C1 segment of cervical spinal cord (tissue), 14 donors: ENCODE measurements at places on chromosomes 12 and 14.
A peak's percentile ranks its signal among the peaks of the same experiment; 100 is the strongest.

DNA sequence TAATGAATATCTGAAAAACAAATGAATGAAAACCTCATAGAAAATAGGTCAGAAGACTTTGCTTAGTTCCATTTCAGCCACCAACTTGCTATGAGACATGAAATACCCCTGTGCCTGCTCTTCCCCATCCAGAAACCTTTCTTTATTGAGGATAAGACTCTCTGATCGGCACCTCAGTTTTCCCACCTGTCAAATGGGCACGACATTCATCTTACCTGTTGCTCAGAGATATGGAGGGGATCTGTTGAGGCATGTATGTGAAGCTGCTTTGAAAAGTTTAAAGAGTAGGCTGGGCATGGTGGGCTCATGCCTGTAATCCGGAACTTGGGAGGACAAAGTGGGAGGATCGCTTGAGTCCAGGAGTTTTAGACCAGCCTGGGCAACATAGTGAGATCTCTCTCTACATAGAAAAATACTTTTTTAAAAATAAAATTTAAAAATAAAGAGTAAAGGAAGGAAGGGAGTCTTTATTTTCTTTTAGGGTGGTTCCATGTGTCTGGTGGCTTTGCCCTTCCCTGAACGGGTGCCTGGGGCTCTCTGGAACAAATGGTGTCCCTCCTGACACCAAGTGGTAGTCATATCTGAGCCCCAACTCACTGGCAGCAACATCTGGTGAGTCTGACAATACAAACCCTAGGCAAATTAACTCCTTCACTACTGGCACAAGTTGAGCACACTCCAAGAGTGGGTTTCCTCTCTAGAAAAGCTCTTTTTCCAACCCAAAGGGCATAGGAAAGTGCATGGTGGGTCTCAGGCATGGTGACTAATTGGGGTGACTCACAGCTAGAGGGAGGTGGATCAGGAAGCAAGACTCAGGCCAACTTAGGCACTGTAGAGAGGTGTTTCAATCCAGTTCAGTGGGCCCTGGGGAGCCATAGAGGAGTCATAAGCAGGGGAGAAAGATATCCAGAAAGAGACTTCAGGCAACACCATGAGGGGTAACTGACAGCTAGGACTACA is 42.1 kb downstream of the MAP1LC3B2 start:
- no peak for DNase-seq

GRCh38 chr12:127984386-127985055 is 282.4 kb upstream of the TMEM132C start:
- no peak for DNase-seq

DNA sequence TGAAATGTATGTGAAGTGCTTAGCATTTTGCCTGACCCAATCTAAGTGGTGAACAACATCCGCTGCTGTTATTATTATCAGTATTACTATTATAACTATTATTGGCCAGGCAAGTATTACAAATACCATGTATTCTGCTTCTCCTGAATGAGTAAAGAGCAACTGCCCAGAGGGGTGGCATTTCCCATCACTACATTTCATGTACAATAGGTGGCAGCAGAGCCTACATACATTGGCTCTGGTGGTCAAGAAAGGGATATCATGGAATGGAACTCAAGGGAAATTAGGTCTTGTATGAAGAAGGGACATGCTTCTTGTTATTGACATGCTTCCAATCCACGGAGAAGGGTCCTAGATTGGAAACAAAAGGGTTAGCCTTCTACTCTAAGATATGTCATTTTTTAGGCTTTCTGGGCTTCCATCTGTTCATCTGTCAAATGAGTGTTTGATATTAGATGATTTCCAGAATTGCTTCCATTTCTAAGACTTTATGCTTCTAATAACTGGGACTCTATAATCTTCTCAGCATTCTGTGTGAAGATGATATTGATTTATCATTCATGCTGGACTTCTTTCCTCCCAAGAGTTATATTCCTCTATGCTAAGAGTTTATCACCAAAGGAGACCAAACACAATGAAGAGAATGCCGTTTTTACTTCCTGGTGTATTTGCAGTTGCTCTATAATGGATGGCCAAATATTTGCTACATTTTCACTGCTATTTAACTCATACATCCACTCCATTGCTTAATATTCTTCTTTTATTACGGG is 239.1 kb downstream of the SSPN start:
- DNase-seq, result no peak

DNA sequence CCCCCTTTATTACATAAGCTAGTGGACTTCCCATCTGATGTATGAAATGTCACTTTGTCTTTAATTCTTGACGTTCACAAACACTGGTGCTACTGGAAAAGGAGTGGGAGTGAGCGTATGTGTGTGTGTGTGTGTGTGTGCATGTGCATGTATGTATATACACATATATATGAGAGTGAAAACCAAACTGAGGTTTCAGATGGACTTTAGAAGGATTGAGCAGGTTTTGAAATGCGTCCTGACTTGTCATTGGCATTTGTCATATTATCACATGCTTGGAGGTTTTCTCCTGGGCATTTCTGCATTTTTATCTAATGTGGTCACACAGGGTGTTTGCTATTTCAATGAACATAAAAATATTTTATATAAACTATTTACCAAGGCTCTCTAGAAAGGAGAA is 1085.9 kb downstream of the BCL11B start:
- DNase-seq, result no peak

DNA sequence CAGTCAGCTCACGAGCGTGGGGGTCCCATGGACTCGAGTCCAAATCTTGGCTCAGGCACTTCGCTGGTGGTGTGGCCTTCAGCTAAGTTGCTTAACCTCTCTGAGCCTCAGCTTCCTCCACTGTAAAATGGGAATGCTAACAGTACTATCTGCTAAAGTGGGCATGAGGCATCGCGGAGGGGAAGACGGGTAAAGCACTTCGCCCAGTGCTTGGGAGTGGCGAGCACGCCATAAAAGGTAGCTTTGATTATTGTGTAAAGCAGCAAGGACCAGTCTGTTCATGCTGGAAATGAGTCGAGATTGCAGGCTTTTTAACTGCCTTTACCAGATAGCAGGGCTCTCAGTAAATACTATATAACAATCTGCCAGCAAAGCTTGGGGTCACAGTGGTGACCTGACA is 24.5 kb downstream of the HRK start:
- no peak for DNase-seq

DNA sequence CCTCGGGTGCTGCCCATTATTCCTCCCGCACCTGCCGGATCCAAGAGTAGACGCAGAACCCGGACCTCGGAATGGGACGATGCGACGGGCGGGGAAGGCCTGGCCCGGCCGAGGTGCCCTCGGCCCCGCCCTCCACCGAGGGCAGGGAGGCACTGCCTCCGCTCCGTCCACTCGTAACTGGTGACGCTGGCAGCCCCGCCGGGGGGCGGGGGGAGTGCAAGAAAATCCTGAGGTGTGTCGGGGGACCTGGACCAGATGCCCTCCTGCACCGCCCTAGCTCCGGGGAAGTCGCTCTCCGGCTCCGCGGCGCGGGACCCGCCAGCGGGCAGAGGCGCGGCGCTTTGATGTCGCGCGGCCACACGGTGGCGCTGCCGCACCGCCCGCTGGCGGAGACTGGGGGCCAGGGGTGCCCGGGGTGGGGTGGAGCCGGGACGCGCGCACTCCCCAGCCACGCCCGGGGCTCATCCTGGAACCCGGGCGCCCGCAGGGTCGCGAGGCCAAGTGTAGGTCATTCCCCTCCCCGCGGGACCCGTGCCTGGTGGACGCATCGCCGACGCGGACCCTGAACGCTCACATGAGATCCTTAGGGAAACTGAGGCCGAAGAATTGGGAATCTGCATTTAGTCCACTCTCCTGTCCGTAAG is 202.8 kb downstream of the TTC8 start:
- DNase-seq, result peak; percentile 4

GRCh38 chr12:109989380-109989779 is 6.8 kb downstream of the GIT2 start:
- no peak for DNase-seq

- no peak for DNase-seq
Observed at GRCh38 chr14:36952689-36953088, 219.7 kb downstream of the SLC25A21 start.

- no peak for DNase-seq
Observed at GRCh38 chr12:3311027-3311402, 180.0 kb upstream of the PRMT8 start.
